ENCODE measurements at places on chromosomes 11 and 22.

DNA sequence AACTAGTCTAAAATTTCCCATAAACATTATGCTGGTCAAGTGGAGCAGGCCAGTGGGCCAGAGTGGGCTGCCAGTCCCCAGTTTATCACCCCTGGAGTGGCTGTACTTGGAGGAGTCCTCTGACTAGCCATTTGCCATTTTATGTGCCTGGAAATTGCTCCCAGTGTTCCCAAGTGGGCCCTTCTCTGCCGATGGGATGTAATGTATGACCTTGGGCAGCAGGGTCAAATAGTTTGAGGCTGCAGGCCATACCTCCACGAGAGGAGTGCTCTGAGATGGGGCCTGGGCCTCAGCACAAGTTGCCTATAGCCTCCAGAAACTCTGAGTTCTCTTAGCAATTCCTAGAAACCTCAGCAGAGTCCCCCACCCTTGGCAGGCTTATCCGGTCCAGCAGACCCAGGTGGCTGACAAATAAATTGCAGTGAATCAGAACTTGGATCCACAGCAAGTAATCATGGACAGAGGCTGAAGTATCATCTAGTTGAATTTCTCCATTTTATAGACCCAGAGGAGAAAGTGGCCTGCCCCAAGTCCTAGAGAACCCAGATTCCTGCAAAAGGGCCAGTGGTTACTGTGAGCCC, 17.8 kb upstream of the PATZ1 start:
- no peaks in the 10 kb centered on the region for H3K27me3 ChIP-seq
- H3K36me3 ChIP-seq: no peaks in the 10 kb centered on the region
- no peak overlapping the region for H3K4me3 ChIP-seq
- H3K4me1 ChIP-seq: no peaks in the 10 kb centered on the region
- H3K27ac ChIP-seq: no peak overlapping the region
- DNase-seq: no peak

GRCh38 chr11:40328890-40329614, 1130.4 kb downstream of the LRRC4C start:
- no peak for DNase-seq
- H3K27ac ChIP-seq: no peak overlapping the region
- H3K36me3 ChIP-seq: no peaks in the 10 kb centered on the region

- DNase-seq: no peak
- H3K27me3 ChIP-seq: no peaks in the 10 kb centered on the region
- no peak overlapping the region for H3K4me3 ChIP-seq
- H3K27ac ChIP-seq: no peak overlapping the region
- H3K4me1 ChIP-seq: no peaks in the 10 kb centered on the region
- H3K36me3 ChIP-seq: no peaks in the 10 kb centered on the region
Measured at GRCh38 chr22:48756146-48757111, 1071.2 kb downstream of the BRD1 start.

DNA sequence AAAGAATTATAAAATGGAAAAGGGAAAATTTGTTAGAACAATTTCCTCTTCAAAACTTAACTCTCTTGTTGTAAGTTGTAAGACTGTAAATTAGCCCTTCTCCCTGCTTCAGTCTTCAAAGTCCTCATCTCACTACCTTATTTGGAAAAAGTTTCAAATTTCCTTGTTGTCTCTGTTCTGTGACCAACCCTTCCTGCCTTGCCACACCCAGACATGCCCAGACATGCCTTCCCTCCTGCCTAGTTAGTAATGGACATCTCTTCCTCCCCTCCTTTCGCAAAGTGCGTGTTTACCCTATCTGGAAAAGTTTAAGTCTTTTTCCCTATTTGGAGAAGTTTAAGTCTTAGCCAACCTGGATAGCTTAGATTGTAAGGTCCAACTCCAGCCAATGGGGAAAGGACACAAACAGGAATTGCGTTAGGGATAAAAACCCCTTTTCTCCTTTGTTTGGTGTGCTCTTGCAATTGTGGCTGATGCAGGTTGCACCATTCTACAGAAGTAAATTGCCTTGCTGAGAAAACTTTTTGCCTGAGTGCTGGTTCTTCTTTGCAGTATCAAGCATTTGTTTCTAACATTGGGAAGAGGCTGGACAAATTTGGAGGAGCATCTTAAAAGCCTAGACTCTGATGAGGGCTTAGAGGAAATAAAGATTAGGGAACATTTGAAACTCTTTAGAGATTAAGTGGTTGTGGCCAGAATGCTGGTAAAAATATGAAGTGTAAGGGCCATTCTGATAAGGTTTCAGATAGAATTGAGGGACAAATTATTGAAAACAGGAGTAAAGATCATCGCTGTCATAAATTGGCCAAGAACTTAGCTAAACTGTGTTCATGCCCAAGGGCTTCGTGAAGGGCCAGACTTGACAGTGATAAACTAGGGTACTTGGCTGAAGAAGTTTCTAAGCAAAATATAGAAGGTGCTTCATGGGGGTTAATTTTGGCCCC, 15.4 kb downstream of the OR52K2 start:
- H3K36me3 ChIP-seq: no peaks in the 10 kb centered on the region
- no peaks in the 10 kb centered on the region for H3K27me3 ChIP-seq
- no peak overlapping the region for H3K4me3 ChIP-seq

- H3K36me3 ChIP-seq: no peaks in the 10 kb centered on the region
- no peak overlapping the region for H3K27ac ChIP-seq
- no peak for DNase-seq
- H3K27me3 ChIP-seq: peaks cover 24% of the 10 kb centered on the region
- H3K4me3 ChIP-seq: no peak overlapping the region
Measured at GRCh38 chr22:44332946-44333345, 20.2 kb upstream of the SHISAL1 start.

GRCh38 chr11:31641477-31642062, 132.0 kb downstream of the ELP4 start:
- no peak overlapping the region for H3K27ac ChIP-seq
- no peak for DNase-seq
- H3K36me3 ChIP-seq: no peaks in the 10 kb centered on the region
- no peaks in the 10 kb centered on the region for H3K4me1 ChIP-seq
- H3K4me3 ChIP-seq: no peak overlapping the region
